DMS 273 treated with DMSO at 0.1 percent for 48 hours (cell line): ENCODE measurements at places on chromosomes 6 and 20.

DNA sequence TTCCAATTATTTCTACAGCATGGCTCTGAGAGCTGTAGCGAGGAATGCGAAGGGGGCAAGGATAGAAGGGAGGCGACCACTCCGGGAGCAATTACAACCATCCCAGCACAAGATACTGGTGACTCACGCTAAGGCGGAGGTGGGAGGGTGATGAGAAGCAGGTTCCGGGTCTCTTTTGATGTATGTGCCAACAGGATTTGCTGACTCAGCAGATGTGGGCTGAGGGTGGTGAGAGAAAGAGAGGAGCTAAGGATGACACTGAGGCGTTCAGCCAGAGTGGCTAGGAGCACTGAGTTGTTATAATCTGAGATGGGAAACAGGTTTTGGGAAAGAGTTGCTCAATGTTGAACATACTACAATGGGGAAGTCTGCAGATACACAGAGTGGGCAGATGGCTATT, 9.3 kb upstream of the TXNDC5 start:
- no peak for DNase-seq

- DNase-seq: peak; percentile 53
Observed at GRCh38 chr20:46973766-46974165, 79.1 kb downstream of the EYA2 start.

- no peak for DNase-seq
Observed at GRCh38 chr6:138007014-138007472, 100.2 kb downstream of the PERP start.

DNA sequence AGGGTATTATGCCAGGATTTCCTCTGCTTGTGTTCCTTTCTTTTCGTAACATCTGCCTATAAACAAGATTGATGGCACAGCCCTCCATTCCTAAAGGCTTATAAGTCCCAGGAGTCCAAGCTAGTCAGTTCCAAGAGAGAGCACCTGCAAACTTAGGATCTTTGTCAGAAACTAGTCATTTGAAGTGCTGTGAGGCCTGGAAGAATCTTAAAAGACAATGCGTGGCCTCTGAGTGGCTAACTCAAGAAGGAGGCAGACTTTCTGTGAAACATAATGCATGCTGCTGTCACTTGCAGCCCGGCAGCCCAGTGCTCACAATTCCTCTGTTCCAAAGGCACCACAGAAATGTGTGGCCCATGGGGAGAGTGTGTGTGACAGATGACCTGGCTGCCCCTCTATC, 135.0 kb upstream of the SUPT3H start:
- DNase-seq: no peak

- DNase-seq: no peak
Observed at GRCh38 chr6:118333772-118334171, 214.3 kb upstream of the PLN start.

DNA sequence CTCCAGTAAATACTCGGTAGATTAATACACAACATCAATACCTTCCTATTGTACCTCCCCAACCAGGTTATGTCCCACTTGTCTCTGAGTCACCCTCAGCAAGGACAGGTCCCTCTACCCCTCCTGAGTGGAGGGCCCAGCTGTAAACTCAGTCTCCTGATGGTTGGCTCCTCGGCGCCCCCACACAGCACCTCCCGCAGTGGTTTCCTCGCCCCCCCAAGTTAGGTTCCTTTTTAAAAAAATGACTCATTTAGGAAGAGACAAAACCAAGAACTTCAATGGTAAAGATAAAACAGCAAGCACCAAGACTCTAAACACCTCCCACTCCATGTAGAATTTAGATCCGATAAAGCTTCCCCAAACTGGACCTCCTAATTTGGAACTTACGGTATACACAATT, 83.5 kb downstream of the TRERF1 start:
- DNase-seq: no peak

GRCh38 chr20:39295301-39295700, 333.2 kb downstream of the DHX35 start:
- no peak for DNase-seq

DNA sequence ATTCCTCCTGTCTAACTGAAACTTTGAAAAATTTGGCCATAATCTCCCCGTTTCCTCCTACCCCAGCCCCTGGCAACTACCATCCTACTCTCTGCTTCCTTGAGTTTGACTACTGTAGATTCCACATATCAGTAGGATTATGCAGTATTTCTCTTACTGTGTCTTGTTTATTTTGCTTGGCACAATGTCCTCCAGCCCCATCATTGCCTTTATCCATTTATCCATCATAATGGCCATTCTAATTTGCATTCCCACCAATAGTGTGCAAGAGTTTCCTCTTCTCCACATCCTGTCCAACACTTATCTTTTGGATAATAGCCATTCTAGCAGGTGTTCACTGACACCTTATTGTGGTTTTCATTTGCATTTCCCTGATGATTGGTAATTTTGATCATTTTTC, 202.3 kb downstream of the THBS2 start:
- no peak for DNase-seq

GRCh38 chr6:108944071-108944470, 95.8 kb downstream of the ARMC2 start:
- DNase-seq: peak; percentile 13

DNA sequence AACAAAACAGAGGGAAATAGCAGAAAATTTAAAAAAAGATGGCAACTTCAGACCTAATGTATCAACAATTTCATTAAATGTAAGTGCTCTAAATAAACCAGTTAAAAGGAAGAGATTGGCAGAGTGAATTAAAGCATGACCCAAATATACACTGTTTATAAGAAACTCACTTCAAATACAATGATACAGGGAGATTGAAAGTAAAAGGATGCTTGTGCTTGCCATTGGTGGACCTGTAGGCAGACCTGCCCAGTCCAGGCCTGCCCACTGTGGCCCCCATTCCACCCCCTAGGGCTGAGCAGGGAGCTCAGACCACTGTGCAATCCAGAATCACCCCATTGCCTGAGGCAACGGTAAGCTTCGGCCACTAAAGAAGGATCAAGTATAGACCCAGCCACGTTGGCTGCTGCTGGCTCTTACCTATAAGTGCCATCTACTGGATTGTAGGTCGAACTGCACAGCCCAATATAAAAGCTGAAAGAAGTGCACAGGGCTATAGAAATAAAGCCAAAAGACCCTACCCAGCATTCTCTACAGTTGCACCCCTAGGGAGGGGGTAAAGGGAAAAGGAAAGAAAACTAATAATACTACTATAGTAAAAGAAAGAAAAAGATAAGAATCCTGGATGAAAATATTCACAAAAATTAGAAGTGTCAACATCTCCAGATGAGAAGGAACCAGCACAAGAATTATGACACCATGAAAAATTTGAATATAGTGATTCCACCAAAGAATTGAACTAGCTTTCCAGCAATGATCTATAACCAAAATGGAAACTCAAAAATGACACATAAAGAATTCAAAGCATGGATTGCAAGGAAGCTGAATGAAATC, 36.1 kb downstream of the PSMB1 start:
- DNase-seq: peak; percentile 56

DNA sequence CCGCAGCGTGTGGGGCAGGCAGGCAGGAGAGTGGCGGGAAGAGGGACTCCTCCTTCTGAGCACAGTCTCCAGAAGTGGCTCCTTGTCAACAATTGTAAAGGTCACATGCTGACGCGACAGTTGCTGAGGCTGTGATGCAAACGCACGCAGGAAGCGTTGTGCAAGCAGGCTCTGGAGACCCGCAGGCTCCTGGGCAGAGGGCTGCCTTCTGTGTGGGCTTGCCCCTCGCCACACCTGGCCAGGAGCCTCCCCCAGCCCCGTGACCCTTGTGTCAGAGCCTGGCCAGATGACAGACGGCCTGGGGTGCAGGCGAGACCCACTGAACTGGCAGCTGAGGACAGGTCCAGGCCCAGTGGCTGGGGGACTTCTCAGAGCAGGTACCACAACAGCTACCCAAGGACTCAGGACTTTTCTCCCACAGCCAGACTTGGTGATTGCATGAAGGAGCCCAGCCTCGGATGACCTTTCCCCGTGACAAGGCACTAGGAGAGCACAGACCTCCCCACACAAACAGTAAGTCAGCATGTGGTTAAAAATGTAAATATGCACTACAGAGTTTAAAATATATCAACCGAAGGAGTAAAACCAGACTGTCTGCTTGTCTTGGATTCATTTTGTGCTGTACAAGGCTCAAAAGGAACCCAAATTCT, 222.1 kb upstream of the RREB1 start:
- no peak for DNase-seq

GRCh38 chr6:32685603-32686002, 19.1 kb upstream of the HLA-DQB1 start:
- DNase-seq: no peak

DNA sequence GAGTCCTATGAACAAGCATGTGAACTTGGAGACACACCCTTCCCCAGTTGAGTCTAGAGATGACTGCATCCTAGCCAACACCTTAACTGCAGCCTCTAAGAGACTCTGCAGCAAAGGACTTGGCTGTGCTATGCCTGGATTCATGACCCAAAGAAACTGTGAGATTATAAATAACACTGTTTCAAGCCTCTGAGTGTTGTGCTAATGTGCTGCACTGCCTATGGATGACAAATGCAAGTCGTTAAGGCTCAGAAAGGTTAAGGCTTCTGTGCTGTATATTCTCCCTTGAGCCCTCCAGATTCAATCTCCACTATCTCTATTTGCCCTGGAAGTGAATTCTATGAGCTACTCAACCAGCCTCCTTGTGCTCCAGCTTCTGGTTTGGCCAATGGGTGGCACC, 116.5 kb upstream of the CBLN4 start:
- no peak for DNase-seq
